ENCODE measurements at places on chromosomes 1 and 21.

DNA sequence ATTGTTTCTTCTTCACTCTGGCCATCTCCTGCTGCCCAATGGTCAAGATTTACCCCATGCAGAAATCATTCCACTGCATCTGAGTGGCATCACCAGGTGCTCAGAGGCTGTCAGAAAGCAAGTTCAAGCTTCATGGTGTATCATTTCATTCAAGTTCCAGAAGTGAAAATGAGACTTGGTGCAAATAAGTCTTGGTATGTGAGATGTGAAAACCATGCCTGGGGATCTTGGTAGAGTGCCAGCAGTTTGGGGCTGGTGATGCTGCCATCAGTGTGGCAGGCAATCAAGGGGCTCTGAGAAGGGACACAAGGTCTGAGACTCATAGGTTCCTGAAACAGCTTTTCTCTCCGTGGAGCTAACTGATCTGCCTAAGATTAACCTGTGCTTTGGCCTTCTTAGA, 52.0 kb downstream of the CD2 start:
- no peak for DNase-seq

DNA sequence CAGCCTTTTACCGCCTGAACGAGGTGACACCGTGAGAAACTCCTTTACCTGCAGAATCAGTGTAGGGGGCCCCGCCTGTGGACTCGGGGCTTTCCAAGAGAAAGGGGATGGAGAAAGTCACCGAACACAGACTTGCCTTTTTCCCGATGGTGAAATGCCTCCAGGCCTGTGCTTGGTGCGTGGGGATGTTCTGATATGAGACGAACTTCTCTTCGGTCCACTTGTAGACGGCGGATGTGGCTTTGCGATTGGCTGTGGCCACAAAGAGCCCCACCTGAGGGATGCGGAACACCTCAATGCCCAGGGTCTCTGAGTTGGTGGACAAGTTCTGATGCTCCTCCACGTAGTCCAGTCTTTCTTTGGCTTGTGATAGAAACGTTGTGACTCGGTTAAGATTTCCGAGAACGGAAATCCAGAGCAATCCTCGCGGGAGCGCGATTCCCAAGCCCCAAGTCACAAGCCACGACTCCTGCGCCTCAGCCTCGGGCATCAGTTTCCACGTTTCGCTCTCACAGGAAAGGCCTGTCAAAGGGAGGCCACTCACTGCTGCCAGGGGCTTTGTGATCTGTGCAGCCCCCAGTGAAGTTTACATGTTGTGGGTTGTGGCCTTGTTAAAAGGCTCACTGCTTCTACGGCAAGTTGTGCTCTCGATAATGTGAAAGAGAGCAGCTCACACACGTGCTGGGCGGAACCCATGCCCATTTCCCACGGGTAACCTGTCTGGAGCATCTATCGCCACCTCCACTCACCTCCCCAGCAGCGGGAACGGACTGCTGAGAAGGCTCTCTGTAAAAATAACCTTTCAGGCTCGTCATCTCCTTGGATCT, 12.6 kb downstream of the KRTAP10-1 start:
- DNase-seq = peak; percentile 60

DNA sequence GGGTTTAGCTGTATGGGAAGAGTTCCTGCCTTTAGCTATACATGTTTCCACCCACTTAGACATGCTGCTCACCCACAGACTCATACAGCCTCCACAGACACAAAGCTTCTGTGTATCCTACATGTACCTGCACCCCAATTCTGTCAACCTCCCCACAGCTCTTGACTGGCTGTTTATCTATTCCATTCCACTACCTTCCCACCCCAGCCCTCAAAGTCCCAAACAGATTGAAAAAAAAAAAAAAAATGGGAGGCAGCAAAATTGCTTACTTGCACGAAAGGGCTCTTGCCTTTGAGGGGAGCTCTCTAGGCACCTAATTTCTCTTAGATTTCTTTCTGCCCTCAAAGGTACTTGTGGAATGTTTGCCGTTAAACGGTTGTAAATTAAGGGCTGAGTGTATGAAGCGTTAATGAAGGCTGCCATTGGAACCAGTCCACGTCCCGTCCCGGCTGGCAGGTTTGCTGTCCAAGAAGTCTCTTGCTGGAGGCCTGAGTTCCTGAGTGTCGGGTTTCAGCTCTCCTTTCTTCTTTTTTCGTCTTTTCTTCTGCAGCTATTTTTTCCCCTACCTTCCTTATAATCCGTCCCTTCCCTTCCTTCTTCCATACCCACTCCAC, 43.6 kb downstream of the PBX1 start:
- DNase-seq = no peak

DNA sequence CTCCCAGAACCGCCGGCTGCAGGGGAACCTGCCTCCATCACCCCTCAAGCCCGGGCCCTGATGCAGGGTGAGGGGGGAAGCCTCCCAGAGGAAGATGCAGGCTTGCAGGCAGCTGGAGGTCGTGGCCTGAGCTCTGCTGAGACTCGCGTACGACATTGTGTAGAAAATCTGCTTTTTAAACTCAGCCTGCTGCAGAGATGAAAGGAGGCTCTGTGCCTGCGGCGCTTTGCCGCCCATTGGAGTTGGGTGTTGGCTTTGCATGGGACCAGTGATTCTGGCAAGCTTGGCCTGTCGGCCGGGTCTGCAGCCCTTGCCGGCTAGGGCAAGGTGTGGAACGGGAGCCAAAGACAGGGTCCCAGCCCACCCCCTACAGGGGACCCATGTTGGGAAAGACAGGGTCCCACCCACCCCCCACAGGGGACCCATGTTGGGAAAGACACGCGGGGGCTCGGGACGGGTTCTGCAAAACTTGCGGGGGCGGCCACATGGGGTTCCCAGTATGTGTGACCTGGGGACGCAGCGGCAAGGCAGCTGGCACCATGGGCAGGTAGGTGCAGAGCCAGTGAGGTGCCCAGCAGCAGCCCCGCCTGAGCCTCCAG, 55.6 kb downstream of the SLX9 start:
- no peak for DNase-seq

GRCh38 chr1:177008653-177009052, 155.9 kb downstream of the ASTN1 start:
- DNase-seq = no peak

DNA sequence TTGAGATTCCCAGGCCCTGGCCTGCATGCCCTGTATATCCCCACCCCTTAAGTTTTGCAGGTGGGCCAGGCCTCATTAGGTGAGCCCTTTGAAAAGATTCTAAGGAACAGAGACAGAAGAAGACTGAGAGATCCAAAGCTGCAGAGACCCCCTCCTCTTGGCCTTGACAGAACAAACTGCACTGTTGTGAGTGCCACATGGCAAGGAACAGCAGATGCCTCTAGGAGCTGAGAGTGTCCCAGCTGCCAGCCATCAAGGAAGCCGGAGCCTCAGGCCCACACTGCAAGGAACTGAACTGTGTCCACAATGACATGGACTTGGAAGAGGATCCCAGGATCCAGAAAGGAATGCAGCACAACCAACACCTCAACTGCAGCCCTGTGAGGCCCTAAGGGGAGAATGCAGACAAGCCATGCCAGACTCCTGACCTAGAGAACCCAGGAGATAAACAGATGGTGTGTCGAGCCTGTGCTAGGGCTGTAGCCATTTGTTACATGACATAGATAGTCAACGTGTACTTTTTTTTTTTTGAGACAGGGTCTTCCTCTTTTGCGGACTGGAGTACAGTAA, 182.7 kb downstream of the AJAP1 start:
- no peak for DNase-seq

DNA sequence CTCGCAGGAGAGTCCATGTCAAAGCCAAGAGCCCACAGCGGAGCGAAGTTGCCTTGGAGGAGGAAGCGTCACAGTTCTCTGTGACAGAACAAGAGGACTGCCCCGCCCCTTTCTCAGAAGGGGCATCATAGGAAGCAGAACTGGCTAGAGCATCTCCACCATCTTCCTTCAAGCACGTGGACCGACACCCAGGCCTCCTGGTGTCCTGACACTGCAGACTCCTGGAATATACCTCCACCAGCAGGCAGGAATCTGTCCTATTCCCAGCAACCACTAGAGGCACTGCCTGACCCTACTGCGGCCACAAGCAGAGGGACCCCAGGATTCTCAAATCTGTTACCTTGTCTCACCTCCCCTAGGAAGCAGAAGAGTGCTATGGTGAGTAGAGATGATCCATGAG, 37.8 kb downstream of the GPA33 start:
- no peak for DNase-seq

GRCh38 chr1:40860706-40861223, 1.4 kb downstream of the CITED4 start:
- no peak for DNase-seq

GRCh38 chr1:57340334-57341070, 83.4 kb downstream of the DAB1 start:
- DNase-seq = no peak

- DNase-seq = peak; percentile 14
Observed at GRCh38 chr1:41842326-41842725, 76.4 kb downstream of the HIVEP3 start.

DNA sequence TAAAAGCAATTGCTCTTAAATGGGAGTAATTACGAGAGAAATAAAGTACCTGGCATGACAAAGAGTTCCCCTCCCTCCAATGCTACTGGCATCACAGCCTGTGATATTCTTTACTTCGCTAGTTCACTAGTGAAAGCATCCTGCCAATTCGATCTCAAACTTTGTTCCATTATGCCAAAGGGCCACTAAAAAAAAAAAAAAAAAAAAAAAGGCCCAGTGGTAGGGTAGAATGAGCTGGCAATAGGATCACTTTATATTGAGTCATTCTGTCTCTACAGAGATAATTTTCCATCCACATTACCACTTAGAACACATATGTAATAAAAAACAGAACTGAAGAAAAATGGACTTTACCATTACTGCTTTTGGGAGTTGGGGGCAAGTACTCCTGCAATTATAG, 11.2 kb downstream of the PUM1 start:
- no peak for DNase-seq

DNA sequence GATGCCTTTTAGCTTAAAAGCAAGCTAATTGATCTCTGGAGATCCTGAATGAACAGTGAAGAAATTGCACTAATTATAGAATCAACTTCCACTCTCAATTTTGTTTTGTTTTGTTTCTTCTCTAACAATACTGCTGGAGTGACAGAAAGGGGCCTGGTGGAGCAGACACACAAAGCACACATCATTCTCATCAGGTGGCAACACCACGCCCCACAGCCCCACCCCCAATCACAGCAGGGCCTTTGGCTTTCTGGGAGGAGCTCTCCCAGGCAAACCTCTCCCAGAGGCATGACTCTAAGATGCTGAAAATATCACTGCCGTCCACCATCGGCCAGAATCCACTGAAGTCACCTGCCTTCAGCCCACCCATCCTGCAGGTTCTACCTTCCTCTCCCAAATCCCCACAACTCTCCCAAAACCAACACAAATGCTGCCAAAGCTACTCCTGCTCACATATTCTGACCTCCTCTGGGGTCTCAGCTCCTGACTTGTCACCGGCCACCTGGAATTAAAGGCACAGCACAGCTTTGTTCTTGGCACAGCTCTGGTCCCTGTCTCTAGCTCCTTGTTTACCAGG, 120.7 kb downstream of the GRIK3 start:
- DNase-seq = no peak

DNA sequence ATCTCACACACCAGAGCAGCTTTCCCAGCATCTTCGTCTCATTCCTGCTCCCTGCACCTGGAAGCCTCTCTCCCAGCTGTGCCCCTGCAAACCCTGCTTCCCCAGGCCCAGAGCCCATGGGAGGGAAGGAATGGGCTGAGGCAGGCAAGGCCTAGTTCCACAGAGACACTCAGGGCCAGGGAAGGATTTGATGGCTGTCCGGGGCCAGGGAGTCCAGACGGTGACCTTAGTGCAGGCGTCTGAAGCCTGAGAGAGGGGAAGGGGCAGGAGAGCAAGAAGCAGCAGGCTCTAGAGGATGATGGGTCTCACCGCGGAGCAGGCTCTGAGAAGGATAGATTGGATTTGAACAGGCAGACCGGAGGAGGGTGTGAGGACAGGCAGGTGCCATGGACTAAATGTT, 22.2 kb upstream of the TNNI1 start:
- DNase-seq = no peak

- DNase-seq = no peak
Observed at GRCh38 chr21:26423511-26423910, 149.6 kb downstream of the CYYR1 start.

- DNase-seq = no peak
Observed at GRCh38 chr1:39711966-39712340, 20.7 kb upstream of the HPCAL4 start.

- no peak for DNase-seq
Observed at GRCh38 chr1:36446271-36446670, 4.0 kb downstream of the OSCP1 start.

GRCh38 chr1:103489935-103490334, 35.6 kb upstream of the RNPC3 start:
- DNase-seq = no peak

GRCh38 chr21:34967509-34968289, 81.4 kb downstream of the RUNX1 start:
- DNase-seq = no peak

GRCh38 chr1:64733581-64734286, 11.1 kb upstream of the RAVER2 start:
- DNase-seq = no peak

DNA sequence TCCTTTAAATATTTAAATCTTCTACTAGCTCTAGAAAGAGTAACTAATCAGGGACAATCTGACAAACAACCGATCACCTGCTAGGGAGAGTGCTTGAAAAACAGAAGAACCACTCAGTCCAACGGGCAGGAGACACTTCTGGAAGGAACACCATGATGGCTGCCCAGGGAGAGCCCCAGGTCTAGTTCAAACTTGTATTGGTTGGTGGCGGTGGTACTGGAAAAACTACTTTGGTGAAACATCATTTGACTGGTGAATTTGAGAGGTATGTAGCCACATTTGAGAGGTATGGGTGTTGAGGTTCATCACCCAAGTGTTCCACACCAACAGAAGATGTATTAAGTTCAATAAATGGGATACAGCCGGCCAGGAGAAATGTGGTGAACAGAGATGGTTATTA, 4.8 kb upstream of the WDR47 start:
- DNase-seq = no peak

GRCh38 chr1:202794051-202794740, 14.0 kb downstream of the KDM5B start:
- DNase-seq = no peak

- DNase-seq = no peak
Observed at GRCh38 chr21:42663200-42663750, 9.9 kb downstream of the PDE9A start.

Measured in cardiac septum (tissue), 1 donor.